ENCODE measurements at places on chromosomes 2 and 18.

- no peak for DNase-seq
Measured at GRCh38 chr2:96903318-96903717, 33.4 kb upstream of the SEMA4C start.

DNA sequence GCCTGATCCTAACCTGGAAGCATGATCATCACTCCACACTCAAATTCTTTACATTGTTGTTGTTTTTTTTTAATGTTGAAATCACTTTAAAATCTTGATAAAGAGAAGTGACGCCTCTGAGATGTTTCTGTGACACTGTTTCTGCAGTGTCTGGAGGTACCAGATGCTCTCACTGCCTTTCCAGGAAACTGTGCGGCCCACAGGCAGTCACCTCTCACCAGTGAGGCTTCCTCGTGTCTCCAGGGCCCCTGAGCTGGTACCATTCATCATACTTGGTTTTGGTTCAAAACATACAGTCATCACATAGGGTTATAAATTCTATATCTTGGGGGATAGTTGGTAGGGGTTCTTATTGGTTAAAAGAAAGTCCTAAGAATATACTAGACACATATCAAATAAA is 10.1 kb upstream of the ID2 start:
- no peak for DNase-seq

DNA sequence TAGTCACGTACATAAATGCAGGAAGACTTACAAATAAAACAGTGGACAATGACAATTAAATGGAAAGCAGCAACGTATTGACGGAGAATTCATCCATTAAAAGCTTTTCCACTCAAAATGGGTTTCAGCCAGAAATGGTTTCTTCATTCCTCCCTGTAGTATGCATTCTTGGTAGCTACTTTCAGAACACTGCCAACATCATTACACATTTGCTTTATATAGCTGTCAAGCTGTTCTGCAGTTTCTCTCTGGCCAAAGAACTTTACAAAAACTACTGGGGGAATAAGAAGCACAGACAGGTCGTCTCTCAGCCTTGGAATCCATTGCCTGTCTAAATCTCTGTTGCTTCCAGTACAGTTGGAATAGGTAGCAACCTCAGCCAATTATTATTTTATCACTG is 84.1 kb upstream of the NCKAP5 start:
- DNase-seq: peak; percentile 60

DNA sequence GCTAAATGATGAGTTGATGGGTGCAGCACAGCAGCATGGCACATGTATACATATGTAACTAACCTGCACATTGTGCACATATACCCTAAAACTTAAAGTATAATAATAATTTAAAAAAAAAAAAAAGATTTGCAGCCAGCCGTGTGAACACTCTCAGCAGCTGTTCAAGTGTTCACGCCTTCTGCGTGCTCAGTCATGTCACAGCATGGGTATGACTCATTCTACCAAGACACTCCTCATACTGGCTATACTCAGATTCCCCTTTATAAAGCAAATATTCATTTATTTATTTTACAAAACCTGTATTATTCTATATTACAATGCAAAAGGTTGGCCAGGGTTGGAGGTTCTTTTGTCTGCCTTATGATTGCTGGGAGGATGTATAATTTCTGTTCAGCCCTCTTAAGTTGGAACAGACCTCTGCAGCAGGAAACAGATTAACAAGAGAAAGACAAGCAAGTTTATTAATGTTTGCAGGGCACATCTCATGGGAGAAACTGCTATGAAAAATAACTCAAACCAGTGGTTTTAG is 1230.6 kb upstream of the CHAC2 start:
- DNase-seq: no peak

DNA sequence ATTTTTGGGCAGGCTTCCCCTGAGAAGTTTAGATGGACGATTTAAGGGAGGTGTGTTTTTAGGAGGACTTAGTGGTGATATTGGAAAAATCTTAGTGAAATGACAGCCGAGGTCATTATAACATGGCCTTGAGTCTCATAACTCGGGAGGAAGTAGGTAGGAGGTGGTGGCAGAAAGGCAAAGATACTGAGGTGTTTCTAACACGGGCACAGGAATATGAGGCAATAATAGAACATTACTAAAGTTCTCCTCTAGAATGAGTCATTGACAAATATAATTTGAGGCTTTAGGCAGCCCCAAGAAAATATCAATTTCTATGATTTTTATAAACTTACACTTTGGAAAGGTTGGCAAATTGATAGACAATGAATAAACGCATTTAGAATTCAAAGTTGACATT is 146.1 kb upstream of the ZEB2 start:
- no peak for DNase-seq

GRCh38 chr18:45102863-45103262 is 422.2 kb downstream of the SETBP1 start:
- DNase-seq: no peak

DNA sequence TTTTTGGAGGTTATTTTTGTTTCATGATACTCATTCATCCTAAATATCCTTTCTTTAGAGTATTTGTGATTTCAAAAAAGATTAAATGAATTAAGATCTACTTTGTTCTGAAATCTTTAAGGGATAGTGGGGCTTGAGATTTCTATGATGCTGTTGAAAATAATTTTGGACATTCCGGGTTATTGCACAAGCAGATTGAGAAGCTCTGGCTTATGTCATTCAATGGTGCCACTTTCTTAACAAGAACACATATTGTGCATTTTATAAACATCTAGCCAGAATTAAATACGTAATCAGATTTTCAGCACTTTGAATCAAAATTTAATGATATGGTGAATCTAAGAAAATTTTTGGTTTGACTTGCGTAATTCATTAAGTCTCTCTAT is 207.7 kb upstream of the COL3A1 start:
- no peak for DNase-seq

GRCh38 chr2:150459281-150459680 is 28.2 kb downstream of the RND3 start:
- no peak for DNase-seq

- no peak for DNase-seq
Measured at GRCh38 chr2:156486147-156486546, 50.0 kb downstream of the GPD2 start.

DNA sequence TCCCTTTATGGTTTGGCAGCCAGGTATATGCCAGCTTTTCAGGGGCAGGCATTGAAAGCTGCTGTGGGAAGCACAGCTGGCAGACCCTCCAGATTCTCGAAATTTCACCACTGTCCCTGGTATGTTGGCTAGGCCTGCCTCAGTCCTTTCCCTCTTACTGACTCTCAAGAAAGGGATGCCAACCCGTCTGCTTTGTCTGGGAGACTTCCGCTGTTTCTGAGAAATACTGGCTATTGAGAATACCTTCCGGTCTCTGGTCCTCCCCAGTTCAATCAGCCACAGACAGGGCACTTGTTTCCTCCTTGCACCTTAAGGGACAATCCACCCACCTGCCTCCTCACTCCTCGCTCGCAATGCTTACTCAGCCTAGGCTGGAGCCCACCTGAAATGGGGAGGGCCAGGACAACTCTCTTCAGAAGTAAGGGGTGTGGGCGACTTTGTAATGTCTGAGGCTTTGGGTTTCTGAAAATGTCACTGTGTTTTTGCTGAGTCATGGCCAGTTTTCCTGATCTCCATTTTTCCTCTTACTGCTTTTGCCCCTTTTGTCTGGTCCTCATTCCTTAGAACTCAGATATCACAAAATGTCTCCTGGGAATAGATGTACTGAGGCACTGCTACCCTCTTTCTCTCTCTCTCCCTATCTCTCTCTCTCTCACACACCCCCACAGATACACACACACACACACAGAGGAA is 571.1 kb downstream of the TNS1 start:
- DNase-seq: no peak

GRCh38 chr2:32478889-32479620 is 122.2 kb downstream of the BIRC6 start:
- DNase-seq: no peak

GRCh38 chr2:140589273-140589672 is 1541.5 kb downstream of the LRP1B start:
- DNase-seq: no peak

GRCh38 chr2:52431352-52431760 is 1336.2 kb upstream of the CHAC2 start:
- DNase-seq: no peak

DNA sequence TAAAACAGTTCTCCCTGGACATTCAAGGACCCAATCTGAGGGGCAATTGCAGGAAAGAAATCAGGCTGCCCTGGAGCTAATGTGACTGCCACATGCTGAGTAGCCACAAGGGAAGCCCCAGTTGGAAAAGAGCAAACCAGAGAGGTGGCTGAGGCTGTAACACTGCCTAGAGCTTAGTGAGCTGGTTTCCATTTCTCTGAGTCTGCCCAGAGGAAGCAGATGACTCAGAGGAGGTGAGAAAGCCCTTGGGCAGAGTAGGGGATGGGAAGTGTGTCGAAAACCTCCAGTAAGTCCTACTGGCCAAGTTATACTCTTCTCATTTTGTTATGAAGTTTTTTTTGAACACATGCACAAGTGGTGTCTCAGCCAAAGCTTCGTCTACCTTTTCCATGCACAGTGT is 753.0 kb downstream of the CNTNAP5 start:
- no peak for DNase-seq
